Omental fat pad (tissue), 4 donors: ENCODE measurements at places on chromosomes 12 and 14.

DNA sequence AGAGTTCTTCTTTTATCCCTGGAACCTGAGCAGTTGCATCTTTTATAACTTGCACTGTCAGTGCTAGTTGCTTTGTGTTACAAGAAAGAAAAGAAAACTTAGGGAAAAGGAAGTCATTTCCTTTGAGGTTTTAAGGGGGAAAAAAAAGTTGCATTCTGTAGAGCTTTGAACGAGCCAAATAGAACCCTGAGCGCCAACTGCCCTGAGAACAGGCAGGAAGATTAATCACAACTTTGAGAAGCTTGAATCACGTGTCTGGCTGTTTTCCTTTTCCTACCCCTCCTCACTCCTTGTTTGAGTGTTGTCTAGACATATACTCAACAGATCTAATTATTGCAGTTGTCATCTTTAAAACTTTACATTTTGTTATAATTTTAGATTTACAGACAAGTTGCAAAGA is 12.5 kb downstream of the PCNX1 start:
- DNase-seq, result no peak

DNA sequence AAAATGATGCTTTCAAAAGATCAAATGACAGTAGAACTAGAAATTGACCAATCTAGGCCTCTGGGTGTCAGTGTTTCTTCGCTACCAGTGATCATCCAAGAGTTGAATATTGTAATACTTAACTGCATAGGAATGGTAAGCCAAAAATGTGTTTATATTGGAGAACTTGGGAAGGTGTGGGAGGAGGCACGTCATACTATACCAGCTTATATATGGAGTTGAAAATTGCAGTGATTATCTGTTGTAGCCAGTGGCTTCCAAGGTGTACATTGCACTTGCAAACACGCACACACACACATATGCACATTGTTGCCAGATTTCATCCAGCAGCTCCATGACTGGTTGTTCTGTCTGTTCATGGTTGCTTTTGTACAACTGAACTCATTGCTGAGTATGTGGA is 36.1 kb downstream of the EID3 start:
- DNase-seq, result no peak

- DNase-seq, result no peak
These were observed 16.5 kb downstream of the SEL1L start for GRCh38 chr14:81516986-81517797.

- no peak for DNase-seq
These were observed 3.2 kb downstream of the GZMH start for GRCh38 chr14:24606297-24606696.

GRCh38 chr12:27474344-27474743 is 27.8 kb downstream of the SMCO2 start:
- no peak for DNase-seq

DNA sequence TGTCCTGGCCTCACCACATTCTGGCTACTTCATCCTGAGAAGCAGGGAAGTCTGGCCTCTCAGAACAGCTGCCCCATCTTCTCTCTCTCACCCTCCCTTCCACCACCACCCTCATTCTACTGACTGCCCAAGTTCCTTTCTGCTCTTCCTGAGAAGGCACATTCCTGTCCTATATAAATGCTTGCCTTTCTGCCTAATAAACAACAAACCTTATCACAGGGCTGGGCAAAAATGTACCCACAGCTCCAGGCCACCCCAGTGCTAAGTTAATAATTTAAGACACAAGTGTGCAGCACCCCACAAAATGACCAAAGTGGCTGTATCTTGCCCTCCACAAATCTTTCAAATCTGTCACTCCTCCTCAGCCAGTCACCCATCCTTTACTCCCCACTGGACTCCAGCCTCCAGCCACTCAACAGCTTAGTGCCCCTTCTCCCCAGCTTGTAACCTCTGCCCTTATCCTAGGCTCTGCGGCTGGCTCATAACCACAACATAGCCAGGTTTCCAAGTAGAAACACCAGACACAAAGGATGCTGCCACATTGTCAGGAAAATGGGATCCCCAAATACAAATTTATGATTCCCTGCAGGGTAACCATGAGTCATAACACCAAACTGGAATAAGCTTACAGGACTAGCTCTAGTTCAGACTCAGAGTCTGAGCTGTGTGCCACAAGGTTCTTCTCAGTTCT is 15.0 kb downstream of the OXA1L start:
- no peak for DNase-seq

GRCh38 chr12:21239866-21240265 is 94.9 kb downstream of the SLCO1A2 start:
- DNase-seq, result no peak

DNA sequence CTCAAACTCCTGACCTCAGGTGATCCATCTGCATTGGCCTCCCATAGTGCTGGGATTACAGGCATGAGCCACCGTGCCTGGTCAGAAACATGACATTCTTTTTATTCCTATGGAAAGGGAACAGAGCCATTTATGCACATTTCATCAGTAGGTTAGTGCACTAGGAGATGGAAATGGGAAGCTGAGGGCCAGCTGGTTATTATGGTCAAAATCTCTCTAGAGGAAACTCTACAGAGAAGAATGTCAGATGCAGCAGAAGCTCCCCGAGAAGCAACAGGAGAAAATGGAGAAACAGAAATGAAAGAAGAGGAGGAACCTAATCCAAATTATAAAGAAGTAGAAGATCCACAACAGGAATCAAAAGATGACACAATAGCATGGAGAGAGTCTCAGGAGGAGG is 2.7 kb downstream of the CFAP251 start:
- no peak for DNase-seq

- DNase-seq, result no peak
These were observed 241.3 kb upstream of the DAAM1 start for GRCh38 chr14:58947156-58947555.

GRCh38 chr14:36866867-36867266 is 205.2 kb downstream of the PAX9 start:
- DNase-seq, result no peak

GRCh38 chr12:127893895-127894609 is 372.9 kb upstream of the TMEM132C start:
- no peak for DNase-seq
